ENCODE measurements at places on chromosomes 16 and 17.
A peak's percentile ranks its signal among the peaks of the same experiment; 100 is the strongest.

- DNase-seq, result no peak
Measured at GRCh38 chr17:73614256-73614655, 30.0 kb downstream of the SDK2 start.

- no peak for DNase-seq
Measured at GRCh38 chr16:69241926-69242325, 55.0 kb downstream of the SNTB2 start.

- no peak for DNase-seq
Measured at GRCh38 chr17:33682599-33682998, 389.5 kb upstream of the ASIC2 start.

GRCh38 chr16:30934827-30935557, 11.6 kb downstream of the FBXL19 start:
- peak; percentile 65 for DNase-seq

DNA sequence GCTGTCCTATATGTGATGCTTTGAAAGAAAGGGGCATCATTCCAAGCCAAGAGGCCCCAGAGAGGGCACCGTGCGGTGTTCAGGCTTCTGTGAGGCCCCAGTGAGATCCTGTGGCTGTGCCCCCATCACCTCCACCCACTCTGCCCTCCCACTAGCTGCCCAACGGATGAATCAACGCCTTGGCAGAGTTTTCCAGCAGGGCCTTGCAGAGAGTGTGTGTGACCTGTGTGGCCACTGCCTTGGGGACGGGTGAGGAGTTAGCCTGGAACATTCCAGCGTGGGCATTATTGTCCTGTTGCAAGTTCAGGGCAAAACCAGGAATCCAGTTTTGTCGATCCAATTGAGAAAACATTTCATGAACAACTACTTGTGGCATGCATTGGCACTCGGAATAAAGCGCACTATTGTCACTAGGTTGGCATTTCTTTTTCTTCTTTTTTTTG, 53.7 kb downstream of the SF3B3 start:
- no peak for DNase-seq

DNA sequence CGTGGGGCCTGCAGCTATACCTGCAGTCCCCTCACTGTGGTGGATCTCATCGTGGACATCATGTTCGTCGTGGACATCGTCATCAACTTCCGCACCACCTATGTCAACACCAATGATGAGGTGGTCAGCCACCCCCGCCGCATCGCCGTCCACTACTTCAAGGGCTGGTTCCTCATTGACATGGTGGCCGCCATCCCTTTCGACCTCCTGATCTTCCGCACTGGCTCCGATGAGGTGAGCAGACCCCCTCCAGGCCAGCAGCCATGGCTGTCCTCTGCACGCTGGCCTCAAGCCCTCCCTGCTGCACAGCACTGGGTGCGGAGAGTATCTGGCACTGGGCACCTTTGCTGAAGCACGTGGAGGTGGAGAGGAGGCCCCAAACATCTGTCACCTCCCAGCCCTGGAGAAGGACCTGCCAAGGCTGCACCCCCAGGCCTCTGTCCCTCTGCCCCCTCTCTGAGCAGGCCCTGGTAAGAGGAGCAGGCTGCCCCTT, 11.0 kb downstream of the KCNH6 start:
- DNase-seq, result no peak

GRCh38 chr16:76749780-76750375, 441.1 kb upstream of the MON1B start:
- DNase-seq, result no peak

DNA sequence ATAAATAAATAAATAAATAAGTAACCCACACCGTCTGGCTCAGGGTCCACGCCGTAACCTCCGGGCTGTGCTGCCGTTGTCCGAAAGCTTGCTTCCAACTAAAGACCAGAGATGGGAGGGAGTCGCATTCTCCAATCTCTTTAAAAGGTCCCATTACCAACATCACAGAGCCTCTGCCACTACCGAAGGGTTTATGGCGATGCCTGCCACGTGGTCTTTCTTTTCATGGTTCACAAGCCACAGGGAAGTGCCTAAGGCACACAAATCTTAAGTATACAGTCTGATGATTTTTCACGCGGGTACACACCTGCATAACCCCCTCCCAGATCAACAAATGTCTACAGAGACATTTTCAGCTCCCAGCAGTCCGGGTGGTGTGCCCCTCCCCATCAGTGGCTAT, 1.4 kb downstream of the COTL1 start:
- DNase-seq, result no peak

GRCh38 chr16:11056993-11057649, 112.8 kb downstream of the CLEC16A start:
- DNase-seq, result no peak
